Activated naive CD4-positive, alpha-beta T cell treated with anti-CD3 and anti-CD28 coated beads, Interleukin-2, amount 50 U/mL, for 72 hours (primary cell): ENCODE measurements at places on chromosomes 5 and 9. TPM values are rescaled to one million over a fixed set of nuclear protein-coding genes. Genes with fewer than 3 reads are reported as not detected.

DNA sequence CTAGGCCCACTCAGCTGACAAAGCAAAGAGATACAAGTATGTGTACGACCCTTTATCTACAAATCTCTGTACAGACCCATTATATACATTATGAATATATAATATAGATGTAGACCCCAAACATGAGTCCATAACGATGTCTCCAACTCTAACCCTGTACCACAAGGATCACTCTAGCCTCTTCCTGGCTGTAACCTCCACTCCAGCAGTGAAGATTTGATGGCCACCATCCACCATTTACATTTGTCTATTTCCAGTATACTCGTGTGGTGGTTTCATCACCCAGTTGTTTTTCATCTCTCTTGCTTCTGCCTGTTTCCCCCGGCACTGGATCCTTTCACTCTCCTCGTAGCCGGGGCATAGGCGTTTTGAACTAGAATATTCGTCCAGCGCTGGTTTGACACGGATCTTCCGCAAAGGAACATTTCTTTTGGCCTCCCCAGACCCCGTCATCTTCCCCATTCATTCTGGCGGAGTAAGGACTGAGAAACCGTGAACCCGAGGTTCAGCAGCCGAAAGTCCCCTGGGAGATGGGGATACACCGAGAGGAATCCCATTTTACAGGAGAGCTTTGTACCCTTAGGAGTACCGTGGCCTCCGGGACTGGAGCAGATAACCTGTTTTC lies 828 bp upstream of the TRIO start:
- DNase-seq = no peak

Gene MYO10
- 1.5 TPM for total RNA-seq

Gene ORM2
- not detected for total RNA-seq

DNA sequence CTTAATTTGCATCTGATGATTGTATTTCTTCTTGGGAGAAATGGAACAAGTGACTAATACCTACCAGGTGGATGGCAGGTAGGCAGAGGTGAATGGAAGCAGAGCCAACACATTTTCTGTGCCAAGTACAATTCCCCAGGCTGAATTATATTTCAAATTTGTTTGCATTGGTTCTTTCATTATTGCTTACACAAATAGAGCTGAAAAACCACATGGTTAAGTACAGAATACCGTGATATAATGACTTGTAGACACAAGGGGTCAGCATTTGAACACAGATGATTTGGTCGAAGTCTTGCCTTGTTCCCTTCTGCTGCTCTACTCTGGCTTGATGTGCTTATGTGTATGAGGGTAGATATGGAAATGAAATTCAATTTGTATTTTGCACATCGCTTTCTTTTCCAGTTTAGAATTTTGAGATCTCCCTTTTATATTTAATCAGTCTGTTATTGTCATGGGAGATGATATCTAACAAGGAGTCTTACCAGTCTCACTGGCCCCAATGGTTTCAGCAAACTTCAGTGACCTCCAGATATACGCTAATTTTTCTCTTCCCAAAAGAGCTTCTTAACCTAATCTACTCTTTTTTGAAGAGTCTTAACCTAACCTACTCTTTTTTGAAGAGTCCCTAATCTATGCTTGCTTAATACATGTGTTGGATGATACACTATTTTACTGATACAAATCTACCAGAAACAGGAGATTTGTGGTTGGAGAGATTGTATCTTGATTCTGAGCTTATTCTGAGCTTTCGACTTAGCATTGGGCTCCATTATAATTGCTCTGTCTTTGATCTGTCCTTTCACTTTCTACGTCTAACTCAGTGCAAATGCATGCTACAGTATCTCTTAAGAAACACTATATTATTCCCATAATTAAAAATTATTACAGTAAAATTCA lies 88.1 kb downstream of the PCSK1 start:
- DNase-seq = no peak

- no peak for DNase-seq
These were observed 73.9 kb upstream of the BRINP1 start for GRCh38 chr9:119443179-119443578.

DNA sequence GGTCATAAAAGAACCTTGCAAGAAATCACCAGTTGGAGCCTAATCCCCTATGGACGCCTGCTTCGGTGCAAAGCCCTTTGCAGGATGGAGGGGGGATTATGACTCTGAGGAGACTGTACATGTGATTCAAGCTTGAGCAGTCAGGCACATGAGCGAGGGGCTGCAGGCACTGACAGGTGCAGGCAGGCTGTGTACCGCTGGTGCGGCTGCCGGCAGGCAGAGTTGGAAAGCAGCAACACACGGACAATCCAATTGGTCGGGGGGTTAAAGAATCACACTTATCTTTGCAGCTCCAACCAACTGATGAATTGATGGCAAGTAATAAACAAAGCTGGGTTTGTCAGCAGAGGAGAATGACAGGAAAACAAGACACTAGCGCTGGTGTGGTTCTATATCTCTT lies 5.7 kb downstream of the WHRN start:
- DNase-seq = no peak

Gene TLE4
- 20.9 TPM for total RNA-seq

Gene SLC25A48
- total RNA-seq = not detected

Gene VLDLR
- total RNA-seq = 11.9 TPM

GRCh38 chr5:119948162-119948561 lies 318.8 kb downstream of the FAM170A start:
- no peak for DNase-seq

Gene ECSCR
- 1.9 TPM for total RNA-seq
